CD8-positive, alpha-beta T cell (primary cell): ENCODE measurements at places on chromosomes 4 and X.
A peak's percentile ranks its signal among the peaks of the same experiment; 100 is the strongest.

DNA sequence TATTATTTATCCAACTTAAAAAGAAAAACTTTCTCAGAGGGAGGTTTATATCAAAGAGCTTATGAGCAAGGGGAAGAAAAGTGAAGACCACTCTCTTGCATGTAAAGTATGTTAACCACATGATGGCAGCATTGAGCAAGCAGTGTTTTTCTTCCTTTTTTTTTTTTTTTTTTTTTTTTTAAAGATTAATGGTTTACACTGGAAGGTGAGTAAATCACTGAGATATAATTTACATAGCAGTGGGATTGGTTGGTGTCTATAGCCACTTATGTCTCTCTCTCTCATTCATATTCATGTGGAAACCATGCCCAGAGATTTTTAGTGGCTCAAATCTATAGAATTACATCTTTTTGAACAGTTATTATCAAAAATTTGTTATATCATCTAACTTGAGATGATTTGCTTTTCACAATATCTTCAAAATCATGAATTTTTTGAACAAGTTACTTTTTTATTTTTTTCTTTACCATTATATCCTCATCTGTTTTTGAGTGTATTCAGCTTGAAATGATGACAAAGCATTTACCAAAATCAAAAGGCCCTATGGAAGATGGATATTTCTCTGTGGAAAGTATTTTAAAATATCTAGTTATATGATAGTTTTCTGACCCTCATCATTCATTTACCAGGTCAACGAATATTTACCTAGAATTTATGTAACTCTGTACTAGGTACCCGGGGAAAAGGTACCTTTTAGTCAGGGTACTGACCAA, 31.6 kb downstream of the MTHFD2L start:
- DNase-seq, result peak; percentile 56

DNA sequence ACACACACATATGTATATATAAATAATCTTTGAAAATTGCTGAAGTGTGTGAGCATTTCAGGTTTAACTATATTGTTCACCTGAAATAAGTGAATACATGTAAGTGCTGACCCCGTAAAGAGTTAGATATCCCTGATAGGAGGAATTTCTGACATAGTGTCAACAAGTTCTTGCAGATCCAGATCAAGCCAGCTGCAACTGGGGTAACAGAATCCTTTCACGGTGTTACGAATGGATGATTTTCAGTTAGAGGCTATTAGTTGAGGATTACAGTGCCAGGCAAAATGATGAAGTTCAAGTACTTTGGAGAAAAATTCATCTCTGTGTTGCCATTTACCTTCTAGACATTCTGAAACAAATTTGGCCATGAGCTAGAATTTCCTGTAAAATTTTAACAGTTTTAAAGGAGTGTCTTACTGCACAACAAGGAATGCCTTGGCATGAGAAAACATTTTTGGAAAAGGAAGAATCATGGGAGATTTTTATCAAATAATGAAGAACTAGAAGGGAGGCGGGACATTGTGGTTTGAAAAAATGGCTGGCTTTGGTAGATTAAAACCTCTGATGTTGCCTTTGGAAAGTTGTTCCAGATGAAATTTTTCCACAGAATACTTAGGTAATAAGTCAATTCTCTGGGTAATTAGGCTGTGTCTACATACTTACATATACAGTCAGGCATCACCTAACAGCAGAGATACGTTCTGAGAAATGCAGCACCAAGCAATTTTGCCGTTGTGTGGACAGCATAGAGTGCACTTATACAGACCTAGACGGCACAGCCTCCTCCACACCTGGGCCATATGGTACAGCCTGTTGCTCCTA, 84.4 kb upstream of the FAT1 start:
- DNase-seq, result no peak

DNA sequence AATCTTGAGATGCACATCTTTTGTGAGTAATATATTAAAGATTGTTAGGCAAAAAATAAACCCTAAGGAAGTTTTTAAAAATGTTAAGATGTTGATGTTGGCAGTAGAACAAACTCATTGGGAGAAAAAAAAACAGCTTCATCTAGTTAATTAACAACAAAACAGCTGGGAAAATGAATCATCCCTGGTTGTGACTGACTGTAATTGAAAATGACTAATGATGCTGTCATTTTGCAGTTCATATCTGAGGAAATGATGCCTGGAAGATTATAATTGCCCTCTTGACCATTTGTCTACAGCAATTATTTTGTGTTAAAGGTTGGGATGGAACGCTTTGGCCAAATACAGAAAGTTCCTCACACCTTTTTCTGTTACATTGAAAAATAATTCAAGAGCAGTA, 760.4 kb upstream of the FTHL17 start:
- DNase-seq, result no peak

GRCh38 chr4:92047209-92047875, 256.4 kb upstream of the GRID2 start:
- DNase-seq, result no peak

GRCh38 chr4:74932010-74932409, 906 bp upstream of the PARM1 start:
- no peak for DNase-seq

GRCh38 chr4:629915-630641, 4.7 kb downstream of the PDE6B start:
- no peak for DNase-seq
